ENCODE measurements at places on chromosomes 12 and 14.

DNA sequence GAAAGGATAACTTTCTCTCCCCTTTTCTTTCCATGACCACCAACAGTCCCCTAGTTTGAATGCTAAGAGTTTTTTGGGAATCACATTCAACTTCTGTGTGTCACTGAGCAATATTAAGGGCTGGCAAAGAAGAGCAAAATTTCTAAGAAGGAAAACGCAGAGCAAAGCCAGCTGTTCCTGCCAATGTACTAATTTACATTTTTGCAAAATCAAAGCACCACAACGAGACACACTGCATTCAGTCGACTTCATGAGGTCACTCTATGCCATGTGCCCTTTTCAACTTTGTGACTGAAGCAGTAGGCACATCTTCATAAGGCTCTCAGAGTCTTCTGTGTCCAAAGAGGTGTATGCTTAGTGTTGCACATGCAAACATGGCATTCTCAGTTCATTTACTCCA, 66.4 kb downstream of the PTPRR start:
- no peak for DNase-seq

DNA sequence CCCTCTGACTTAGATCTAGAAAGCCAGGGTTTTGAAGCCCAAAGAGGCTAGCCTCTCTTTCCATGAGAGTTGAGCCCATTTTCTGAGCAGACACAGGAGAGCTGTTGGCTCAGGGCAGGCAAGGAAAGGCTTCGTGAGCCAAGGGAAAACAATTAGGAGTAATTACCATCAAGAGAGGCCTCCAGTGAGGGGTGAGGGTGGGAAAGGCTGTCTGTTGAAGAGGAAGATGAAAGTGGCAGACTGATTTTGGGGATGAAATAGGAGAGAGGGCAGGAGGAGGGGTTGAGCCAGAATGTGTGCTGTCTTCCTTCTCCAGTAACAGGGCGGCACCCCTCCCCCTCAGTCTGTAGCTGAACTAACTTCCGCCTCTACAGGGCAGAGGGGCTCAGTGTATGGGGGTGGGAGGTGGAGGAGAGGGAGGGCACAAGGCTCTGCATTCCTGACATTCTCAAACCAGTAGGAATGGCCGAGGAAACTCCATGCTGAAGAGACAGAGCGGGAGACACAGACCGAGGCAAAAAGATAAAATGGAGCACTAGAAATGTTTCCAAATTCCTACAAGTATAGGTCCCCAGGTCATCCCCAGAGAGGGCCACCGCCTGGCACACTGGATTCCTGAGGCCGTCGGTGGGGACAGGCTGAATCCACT, 33.1 kb upstream of the COL2A1 start:
- no peak for DNase-seq

GRCh38 chr12:639566-639965, 23.7 kb downstream of the NINJ2 start:
- no peak for DNase-seq

GRCh38 chr12:131849700-131850553, 21.7 kb downstream of the MMP17 start:
- no peak for DNase-seq

- DNase-seq, result no peak
Observed at GRCh38 chr14:67831113-67831512, 11.5 kb downstream of the RAD51B start.

GRCh38 chr12:19026614-19027488, 102.7 kb upstream of the PLEKHA5 start:
- no peak for DNase-seq

DNA sequence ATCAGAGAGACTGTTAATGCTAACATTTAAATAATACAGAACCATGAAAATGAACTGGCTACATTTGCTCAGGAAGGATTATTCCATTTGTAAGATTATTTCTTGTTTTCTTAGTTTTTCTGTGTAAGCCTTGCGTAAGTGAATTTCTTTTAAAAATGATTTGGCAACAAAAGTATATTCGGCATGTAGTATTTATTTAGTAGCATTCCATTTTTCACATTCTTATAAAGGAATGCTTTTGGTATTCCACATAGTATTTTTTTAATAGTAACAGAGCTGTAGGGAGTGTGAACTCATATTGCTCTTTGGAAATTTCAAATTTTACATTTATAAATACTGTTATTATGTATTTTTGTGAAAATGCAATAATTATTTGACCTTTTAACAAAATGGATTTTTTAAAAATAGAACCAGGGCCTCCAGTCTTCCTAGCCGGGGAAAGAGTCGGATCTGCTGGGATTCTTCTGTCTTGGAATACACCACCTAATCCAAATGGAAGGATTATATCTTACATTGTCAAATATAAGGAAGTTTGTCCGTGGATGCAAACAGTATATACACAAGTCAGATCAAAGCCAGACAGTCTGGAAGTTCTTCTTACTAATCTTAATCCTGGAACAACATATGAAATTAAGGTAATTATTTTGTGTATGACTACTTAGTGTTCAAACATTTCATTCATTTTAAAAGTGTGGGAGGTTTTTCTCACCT, 1.2 kb downstream of the PTPRQ start:
- no peak for DNase-seq

DNA sequence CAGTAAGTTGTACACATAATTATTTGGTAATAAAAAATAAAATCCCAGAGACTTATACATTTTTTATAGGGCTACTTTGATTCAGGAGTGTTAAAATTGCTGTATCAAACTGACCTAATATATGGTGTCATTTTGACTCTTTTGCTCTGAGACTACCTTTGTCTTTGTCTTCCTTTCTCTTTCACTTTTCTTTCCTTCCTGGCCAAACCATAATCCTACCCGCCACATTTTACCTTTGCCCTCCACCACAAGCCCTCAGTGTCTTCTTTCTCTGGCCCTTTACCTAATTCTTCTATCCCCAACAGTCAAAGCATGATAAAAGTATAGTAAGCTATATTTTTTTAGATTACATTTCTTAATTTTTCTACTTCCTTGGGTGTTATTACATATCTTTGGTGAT, 62.0 kb downstream of the CAND1 start:
- DNase-seq, result no peak

DNA sequence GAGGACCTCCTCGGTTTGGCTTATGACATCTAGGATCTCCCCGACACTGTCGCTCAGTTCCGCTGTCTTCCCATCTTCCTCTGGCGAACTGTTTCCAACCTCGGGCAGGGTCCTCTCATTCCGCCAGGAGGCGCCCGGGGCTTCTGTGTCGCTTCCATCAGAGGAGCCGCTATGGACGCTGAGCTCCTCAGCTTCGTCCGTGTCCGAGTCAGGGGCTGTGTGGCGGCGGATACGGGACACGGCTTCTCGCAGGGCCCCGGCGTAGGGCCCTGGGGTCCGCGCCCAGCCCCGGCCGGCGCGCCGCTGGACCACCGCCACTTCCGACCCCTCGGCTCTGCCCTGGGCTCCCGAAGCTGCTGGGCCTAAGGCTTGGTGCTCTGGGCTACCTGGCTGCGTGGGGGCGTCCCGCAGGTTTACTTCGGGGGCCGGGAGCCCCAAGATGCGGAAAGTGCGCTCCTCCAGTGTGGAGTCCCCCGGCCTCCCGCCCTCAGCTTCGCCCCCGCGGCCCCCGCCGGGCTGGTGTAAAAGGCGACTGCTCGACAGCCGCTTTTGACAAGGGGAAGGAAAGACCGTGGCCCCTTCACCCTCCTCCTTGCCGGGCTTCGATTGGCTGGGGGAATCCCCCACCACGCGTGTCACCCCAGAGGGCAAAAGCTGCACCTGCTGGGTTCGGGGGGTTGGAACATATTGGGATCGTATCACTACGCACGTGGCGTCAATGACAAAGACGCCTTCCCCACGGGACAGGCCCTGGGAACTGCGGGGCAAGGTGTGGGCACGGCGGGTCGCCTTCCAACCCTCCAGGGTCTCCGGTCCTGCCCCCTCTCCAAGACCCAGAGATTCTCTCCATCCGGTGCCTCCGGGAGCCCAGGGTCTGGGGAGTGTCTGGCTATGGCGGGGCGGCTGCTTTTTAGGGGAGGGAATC, 2.1 kb downstream of the DDN start:
- peak; percentile 51 for DNase-seq

GRCh38 chr14:68513137-68513536, 279.7 kb downstream of the ZFP36L1 start:
- no peak for DNase-seq

DNA sequence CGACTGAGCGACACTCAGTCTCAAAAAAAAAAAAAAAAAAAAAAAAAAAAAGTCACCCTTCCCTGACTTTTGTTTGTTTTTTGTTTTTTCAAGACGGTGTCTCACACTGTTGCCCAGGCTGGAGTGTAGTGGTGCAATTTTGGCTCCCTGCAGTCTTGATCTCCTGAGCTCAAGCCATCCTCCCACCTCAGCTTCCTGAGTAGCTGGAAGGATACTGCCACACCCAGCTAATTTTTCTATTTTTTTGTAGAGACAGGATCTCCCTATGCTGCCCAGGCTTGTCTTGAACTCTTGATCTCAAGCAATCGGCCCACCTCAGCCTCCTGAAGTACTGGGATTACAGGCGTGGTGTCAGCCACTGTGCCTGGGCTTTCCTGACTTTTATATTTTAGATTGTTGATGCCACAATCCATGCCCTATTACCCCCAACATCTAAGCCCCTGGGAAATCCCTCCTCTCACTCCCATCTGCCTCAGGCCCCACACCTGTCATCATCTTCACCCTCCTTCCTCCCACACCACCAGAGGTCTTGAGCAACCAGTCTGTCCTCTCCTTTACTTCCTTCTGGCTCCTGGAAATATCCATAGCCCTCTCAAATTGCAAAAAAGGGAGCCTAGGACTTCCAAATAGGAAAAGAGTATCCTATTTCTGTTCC, 7.8 kb downstream of the IKZF4 start:
- no peak for DNase-seq

GRCh38 chr14:81062816-81063215, 107.4 kb downstream of the TSHR start:
- DNase-seq, result no peak

GRCh38 chr12:27524494-27524835, 459 bp downstream of the PPFIBP1 start:
- DNase-seq, result no peak

- DNase-seq, result no peak
Observed at GRCh38 chr14:105929327-105930081, 403.1 kb downstream of the TMEM121 start.

- DNase-seq, result no peak
Observed at GRCh38 chr14:20623798-20624197, 17.7 kb downstream of the OR6S1 start.

- no peak for DNase-seq
Observed at GRCh38 chr12:69732088-69732487, 6.6 kb upstream of the RAB3IP start.

GRCh38 chr12:5018677-5019076, 25.0 kb upstream of the KCNA5 start:
- DNase-seq, result no peak

GRCh38 chr12:72315858-72316257, 43.7 kb downstream of the TRHDE start:
- DNase-seq, result no peak

DNA sequence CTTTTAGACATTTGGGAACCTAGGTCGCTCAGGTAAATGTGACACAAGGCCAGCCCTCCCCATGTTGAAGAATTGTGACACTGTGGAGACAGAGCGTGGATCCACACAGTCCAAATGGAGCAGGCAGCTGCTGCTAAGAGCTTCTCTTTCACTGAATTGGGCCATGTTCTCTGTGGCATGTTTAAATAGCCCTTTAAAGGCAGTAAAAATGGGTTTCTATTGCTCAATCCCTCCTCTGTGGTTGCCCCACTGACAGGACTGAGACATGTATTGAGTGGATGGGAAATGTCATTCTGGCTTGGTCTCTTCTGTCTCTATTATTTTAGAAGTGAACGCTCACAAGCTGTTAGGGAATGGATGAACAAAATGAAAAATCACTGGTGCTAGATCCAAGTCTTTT, 84.0 kb upstream of the PRICKLE1 start:
- DNase-seq, result no peak

DNA sequence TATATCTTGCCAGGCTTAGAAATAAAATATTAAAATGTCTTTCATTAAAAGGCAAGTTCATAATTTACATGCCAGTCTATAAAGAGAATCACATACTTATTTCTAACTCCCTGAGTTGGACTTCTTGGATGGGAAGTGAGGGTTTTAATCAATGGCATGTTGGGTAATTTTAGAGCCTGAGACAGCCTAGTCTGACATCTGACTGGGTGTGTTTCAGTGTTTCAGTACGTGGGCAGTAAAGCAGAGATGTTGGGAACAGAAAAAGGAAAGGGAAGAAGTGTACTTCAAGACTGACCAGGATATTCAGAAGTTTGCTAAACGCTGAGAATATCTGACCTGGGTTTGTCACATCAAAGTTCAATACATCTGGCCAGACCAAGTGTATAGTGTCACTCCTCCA, 171.8 kb downstream of the BTG1 start:
- no peak for DNase-seq

DNA sequence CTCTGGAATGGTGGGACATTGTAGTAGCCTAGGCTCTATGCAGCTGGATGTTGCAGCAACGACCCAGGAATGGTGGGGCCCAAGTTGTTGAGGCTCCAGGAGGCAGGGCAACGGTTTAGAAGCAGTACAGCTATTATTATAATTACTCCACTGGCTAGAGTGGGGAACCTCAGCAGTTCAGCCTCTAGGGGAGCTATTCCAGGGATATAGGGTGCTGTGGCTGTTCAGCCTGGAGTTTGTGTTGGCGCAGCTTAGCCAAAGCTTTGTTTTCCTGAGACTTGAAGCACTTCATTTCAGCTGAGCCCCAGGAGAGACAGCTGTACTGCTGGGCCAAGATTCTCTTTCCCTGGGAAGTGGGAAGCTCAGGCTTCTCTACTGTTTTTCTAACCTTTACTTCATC, 1023.0 kb upstream of the ATXN7L3B start:
- DNase-seq, result no peak

- no peak for DNase-seq
Observed at GRCh38 chr12:57757771-57758170, 2.9 kb downstream of the MARCHF9 start.

GRCh38 chr12:49198431-49199155, 9.7 kb upstream of the TUBA1A start:
- DNase-seq, result peak; percentile 30

GRCh38 chr12:95726903-95727302, 63.7 kb downstream of the NTN4 start:
- DNase-seq, result no peak

- DNase-seq, result no peak
Observed at GRCh38 chr14:99270458-99271220, 1.4 kb downstream of the BCL11B start.

DNA sequence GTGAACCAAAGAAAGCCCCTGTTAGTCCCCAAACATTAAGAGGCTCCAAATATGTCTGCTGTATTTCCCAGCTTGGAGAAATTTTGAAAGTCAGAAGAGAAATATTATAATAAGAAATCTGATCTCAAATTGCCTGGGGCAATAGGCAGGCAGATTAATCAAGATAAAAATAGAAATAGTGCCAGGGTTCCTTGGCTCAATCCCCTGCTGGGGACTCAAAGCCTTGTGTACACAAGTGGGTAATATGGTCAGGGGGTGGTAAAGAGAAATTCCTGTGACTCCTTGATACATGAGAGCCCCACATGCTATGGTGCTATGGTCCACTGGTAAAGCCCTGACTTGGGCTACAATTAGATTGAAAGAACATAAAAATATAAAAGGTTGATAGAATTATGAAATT, 41.3 kb upstream of the ARID2 start:
- no peak for DNase-seq

GRCh38 chr14:55712491-55712890, 132.5 kb downstream of the KTN1 start:
- peak; percentile 6 for DNase-seq
